ENCODE measurements at places on chromosomes 7 and 10. TPM values are rescaled to one million over a fixed set of nuclear protein-coding genes. Genes with fewer than 3 reads are reported as not detected.
A peak's percentile ranks its signal among the peaks of the same experiment; 100 is the strongest.

DNA sequence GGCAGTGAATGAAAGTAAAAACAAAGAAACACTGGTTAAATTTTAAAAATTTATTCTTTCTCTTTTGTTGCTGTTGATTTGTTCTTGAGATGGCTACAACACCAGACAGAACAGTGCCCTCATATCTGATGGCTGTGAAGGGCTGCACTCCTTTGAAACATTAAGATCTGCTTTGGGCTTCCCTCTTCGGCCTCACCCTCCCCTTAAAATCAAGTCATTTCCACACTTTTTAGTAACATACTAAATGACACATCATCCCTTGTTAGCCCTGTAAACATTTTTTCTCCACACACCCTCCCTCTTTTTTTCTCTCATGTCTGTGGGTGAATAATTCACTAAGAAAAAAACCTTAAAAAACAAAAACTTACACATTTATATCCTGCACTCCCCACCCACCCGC lies 16.4 kb downstream of the IRF5 start:
- DNase-seq: no peak

DNA sequence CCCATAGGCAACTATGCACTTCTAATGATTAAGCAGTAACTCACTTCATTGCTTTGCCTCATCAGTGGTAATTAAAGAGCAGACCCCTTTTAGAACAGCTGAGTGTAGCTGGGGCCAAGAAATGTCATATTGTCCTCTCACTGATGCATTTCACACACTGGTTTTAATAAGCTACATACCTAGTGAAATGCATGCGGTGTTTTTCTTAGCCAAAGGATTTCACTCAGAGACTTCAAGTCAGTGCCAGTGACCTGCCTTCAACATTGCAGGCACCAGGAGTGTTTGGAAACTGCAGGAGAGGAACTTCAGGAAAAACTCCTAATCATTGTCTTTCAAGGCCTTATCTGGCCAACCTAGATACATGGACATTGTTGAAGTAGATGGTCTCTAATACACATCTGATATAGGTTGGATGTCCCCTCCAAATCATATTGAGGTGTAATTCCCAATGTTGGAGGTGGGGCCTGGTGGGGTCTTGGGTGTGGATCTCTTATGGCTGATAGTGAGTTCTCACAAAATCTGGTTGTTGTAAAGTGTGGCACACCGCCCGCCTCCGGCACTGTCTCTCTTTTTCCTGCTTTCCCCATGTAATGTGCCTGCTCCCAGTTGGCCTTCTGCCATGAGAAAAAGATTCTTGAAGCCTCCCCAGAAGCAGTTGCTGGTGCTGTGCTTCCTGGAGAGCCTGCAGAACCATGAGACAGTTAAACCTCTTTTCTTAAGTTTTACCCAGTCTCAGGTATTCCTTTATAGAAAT lies 252.7 kb upstream of the PLXDC2 start:
- DNase-seq: no peak

DNA sequence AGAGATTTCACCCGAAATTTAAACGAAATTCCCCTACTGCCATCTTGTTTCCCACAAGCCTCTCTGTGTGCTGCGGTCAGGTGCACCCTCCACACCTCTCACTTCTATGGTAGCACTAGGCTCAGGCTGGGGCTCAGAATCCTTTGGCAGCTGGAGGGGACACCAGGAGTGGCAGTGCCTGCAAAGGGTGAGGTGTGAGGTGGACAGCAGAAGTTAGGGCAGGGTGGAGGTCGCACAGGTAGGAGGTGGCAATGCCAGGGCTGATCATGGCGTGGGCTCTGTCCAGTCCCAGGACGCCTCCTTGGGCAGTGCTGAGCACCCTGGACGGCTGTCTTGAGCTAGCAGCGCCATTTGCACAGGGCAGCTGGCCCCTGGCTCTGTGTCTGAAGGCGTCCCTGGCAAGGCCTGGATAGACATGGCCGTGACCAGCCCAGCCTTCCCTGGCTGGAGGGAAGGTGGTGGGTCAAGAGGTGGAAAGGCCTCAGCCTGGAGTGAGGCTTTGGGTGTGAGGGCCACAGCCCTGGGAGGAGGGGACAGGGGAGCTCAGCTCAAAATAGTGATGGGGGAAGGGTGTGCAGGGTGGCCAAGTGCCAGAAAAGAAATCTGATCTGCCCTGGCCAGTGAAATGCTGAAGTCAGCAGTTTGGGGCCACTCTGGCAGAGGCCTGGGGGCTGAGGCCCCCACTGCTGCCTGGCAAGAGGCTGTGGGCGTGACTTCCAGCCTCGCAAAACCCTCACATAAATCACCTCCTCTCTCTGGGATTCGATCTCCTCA lies 40.0 kb downstream of the ZCCHC24 start:
- DNase-seq: no peak

DNA sequence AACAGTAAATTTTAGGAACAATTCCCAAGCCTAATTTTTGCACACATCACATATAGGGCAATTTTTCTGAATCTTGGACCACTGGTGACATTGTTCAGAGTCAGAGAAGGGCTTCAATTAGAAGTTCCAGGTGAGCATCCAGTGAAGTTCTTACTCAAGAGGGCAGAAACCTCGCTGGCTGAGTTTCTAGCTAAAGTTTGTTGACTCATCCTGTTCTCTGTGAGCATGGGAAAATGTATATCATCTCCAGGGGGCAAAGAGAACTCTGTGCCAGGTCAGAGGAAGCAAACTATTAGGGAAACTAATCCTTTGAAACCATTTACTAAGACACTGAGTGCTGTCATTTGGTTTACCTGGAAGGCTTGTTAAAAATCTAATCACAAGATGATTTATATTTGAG lies 695.6 kb upstream of the IGFBP3 start:
- DNase-seq: no peak

GRCh38 chr7:130047831-130048230 lies 3.3 kb downstream of the ZC3HC1 start:
- DNase-seq: no peak

GRCh38 chr7:25994433-25994994 lies 157.5 kb upstream of the NFE2L3 start:
- no peak for DNase-seq

DNA sequence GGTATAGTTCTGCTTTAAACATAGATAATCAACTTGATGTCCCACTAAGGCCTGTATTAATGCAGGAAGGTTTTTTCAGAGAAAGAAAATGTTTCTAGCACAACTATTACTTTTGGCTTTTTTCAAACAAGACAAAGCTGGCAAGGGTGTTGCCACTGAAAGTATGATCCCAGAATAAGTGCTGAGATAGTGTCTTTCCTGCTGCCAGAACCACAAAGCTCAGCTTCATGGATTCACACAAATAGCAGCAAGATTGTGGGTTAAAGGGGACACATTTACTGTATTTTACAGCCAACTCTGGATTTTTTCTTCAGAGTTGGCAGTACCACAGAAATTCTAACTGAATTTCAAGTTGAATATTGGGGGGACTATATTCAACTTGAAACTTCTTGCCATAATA lies 4.3 kb downstream of the NCOA4 start:
- DNase-seq: no peak

DNA sequence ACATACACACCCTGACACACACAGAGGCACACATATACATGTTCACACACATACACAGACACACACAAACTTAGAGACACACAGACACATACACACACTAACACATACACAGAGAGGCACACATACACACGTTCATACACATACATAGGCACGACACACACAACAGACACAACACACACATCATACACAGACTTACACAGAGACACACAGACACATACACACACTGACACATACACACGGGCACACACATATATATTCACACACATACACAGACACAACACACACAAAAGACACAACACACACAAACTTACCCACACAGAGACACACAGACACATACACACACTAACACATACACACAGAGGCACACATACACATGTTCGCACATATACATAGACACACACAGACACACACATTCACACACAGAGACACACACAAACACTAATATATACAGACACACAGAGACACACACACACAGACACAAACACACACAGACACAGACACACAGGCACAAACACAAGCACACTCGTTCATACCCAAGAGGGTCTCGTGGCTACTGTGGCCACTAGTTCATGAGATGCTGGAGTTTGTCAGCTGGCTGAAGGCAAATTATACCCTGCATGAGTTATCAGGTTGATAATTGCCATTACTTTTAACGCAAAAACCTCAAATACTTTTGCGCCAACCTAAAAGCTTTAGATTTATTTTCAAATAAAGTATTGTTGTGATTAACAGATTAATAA lies 17.7 kb upstream of the KLF6 start:
- no peak for DNase-seq

DNA sequence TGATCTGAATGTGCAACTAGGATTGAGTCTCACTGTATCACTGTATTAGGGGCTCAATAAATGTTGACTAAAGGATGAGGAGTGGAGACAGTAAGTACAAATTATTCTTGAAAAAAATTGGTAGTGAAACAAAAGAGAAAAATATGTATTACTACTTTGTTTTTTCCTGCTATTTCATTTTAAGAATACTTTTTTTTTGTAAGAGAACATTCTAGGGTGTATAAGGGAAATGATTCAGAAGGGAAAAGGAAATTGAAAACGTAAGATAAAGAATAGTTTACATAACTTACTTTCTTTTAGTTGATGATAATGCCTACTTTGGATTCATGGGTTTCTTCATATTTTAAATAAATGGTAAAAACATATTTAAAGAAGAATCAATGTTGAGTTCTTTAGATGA lies 9.6 kb downstream of the CAPZA2 start:
- peak; percentile 10 for DNase-seq

DNA sequence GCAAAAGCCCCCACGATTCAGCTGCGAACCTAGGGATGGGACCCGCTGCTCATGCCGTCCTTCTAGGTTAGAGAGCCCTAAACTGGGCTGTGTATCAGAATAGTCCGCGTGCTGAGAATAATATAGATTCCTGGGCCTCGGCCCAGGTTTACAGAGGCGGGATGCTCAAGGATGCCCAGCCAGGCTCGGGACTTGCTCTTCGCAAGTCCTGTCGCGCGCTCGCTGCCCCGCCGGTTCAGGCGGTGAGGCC lies 266 bp upstream of the STMP1 start:
- no peak for DNase-seq

DNA sequence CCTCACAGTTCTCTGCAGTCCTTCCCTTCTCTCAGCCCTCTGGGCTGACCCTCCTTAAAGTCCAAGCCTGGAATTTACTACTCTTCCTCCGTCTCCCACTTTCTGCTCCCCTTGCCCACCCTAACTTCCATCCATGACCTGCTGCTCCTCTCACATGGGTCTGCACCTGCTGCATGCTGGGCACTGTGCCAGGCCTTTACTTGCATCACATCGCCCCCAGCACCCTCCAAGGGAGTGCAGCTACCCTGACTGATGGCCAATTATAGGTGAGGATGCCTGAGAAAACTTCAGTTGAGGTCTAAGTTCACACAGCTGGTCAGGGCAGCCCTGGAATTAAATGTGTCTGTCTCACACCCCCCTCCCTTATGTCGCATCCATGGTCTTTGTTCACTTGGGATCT lies 53.6 kb upstream of the ZPBP start:
- no peak for DNase-seq

- no peak for DNase-seq
These were observed 31.5 kb downstream of the ASB13 start for GRCh38 chr10:5634918-5635317.

DNA sequence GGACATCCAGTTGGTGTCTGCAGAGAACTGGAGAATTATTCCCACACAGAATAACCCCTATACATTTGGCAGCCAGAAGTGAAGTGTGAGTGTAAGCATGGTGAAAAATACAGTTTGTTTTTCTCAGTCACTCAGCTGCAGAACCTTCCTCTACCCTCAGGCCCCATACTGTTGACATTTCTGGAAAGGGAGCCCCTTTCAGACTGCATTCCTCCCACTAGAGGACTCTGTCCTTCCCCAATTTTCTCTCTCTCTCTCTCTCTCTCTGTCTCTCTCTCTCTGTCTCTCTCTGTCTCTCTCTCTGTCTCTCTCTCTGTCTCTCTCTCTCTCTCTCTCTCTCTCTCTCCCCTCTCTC lies 86.8 kb upstream of the STEAP1B start:
- DNase-seq: peak; percentile 64

DNA sequence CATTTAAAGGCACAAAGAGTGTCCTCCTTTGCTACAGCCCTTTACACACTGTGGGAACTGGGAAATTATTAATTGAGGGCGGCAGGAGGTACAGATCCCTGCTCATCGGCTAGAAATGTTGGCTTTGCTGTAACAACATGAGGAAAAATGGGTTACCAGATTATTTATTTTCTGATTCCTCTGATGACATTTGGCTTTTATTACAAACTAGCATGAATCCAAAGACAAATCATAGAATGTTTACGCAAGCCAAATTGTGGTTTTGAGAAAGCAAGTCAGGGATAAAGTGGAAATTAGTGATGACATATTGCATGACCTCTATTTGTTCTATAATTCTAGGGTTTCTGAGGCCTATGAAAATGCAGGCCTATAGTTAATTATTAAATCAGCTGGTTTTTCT lies 126.1 kb upstream of the TMEM196 start:
- DNase-seq: no peak

DNA sequence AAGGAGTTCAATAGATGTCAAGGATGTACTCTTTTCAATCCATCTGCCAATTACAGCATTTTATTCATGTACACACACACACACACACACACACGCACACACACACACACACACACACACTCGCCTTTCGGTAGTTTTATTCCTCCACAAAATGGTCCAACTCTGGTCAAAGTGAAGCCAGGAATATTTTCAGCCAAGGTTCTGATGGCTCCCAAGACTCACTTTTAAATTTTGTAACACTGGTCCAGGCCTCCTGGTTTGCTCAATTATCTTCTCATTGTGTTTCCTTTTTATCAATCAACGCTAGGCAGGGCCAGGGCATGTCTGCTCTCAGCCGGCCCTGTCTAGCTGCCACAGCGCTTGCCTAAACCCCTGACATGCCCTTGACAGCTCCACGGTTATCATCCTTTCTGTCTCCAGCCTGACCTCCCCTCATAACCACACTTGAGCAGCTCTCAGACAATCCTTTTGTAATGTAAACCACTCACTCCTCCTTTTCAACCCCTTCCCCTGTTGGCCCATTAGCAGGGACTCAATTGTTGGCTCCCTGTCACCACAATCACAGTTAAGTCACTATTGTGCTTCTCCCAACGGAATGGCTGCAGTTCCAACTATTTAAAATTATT lies 115.1 kb downstream of the ICA1 start:
- no peak for DNase-seq

DNA sequence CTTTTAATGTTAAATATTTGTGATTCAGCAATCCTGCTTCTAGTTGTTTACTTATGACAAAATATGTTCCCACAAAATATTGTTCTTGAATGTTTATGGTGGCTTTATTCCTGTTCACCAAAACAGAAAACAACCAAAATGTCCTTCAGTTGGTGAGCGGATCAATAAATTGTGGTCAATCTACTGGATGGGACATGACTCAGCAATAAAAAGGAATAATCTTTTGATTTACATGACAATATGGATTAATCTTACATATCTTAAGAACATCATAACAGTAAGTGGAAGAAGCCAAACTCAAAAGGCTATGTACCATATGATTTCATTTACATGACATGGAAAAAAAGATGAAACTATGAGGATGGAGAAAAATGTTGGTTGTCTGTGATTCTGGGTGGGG lies 691.3 kb upstream of the GHITM start:
- no peak for DNase-seq

- no peak for DNase-seq
These were observed 349.6 kb downstream of the DNAJB6 start for GRCh38 chr7:157686285-157686894.

CCDC136 gene
- total RNA-seq: 1.1 TPM

SH2D4B gene
- not detected for total RNA-seq

ZNF503 gene
- total RNA-seq: 0.87 TPM

GPR37 gene
- 0.87 TPM for total RNA-seq

HOXA4 gene
- total RNA-seq: 0.22 TPM

ACBD7 gene
- total RNA-seq: 0.60 TPM

CDNF gene
- 0.40 TPM for total RNA-seq

AOC1 gene
- not detected for total RNA-seq

GNAT3 gene
- total RNA-seq: not detected

HECW1 gene
- total RNA-seq: not detected

LAMB1 gene
- total RNA-seq: 315 TPM
